GM04504 (cell line): ENCODE measurements at places on chromosomes 1 and 21.
A peak's percentile ranks its signal among the peaks of the same experiment; 100 is the strongest.

- no peak for DNase-seq
Observed at GRCh38 chr1:12776801-12777557, 3.4 kb downstream of the PRAMEF12 start.

DNA sequence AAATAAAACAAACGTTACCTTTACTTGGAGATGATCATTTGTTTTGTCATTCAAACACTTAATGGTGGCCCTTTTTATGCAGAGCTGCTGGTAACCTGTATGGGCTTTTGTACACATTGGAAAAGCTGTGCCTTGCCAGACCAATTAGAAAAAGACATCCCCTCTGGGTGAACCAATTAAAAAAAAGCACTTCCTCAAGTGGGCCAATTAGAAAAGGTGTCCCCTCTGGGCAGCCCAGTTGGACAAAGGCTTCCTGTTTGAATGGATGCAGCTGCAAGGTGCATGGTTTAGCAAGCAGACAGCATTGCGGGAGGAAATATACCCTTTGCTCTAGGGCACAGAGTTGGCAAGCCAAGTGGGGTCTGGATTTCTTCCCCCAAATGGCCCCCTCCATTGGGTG is 21.6 kb downstream of the HUNK start:
- DNase-seq = no peak

GRCh38 chr1:14909920-14910460 is 243.6 kb upstream of the TMEM51 start:
- DNase-seq = no peak

GRCh38 chr1:180415985-180416633 is 86.3 kb downstream of the ACBD6 start:
- peak; percentile 7 for DNase-seq

DNA sequence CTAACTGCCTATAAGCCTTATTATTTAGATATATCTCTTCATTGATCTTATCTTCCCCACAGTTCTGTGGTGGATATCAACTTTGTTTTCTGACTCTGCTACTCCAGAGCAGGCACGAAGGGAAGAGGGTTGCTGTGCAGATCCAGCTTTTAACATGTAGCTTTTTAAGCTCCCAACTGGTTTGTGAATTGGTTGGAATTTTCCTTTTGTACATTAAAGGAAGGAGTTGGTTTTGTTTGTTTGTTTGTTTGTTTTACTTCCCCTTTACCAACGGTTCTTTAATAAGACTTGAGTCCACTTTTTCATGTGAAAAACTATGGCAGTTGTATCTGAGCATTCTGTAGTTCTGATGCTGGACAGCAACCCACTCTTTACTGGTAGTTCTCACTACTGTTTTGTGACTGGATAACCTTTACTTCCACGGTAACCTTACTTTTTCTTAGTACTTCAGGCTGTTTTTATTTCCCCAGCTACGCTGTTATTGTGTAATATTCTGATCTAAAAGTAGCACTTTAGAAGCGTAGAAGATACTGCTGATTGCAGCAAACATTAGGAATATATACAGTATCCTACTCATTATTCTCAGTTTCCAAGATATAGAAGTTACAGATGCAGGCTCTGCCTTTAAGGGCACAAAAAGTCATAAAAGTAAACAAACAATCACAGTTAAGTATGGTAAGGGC is 1.6 kb downstream of the GNPAT start:
- no peak for DNase-seq

GRCh38 chr1:180231506-180231921 is 1.4 kb downstream of the LHX4 start:
- DNase-seq = no peak

DNA sequence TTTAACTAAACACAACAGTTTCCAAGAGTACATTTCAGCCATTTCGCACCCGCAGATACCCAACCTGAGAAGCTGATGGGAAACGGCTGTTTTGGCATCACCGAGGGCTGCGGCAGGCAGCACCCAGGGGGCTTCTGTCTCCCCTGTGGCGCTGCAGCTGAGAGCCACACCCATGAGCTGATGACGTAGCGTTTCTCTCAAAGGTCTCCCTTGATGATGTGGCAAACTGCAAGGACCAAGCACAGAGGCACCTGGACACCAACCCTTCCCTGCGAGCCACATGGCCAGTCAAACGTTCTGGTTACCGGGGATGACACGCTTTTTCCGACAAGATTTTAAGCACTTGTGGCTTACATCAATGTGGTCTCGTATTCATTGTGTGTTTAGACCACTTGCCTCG is 150.8 kb upstream of the ERG start:
- no peak for DNase-seq

GRCh38 chr1:243946946-243947345 is 96.9 kb upstream of the AKT3 start:
- DNase-seq = no peak

GRCh38 chr1:201396861-201397464 is 2.2 kb downstream of the LAD1 start:
- DNase-seq = no peak

- DNase-seq = no peak
Observed at GRCh38 chr1:32411261-32411660, 17.0 kb upstream of the BSDC1 start.

DNA sequence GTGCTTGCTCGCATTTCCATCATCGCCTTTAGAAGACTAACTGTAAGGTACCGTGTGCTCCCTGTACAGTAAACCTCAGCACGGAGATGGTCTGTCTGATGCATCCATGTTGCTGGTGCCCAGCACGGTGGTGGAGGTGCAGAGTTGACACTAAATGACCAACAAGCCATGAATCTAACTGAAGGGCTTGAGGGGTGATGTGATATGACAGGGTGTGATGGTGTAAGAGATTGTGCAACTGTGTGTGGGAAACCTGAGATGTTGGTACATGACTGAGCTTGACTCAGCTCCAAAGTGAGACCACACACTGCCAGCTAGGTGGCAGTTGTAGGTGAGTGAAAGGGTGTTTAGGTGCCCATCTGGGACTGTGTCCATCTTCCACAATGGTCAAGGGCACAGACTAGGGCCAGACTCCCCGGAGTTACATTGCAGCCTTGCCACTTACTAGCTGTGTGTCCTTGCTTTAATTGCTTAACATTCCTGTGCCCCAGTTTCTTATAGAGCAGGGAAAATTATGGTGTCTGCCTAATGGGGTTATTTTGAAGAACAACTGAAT is 21.4 kb downstream of the SLC2A1 start:
- no peak for DNase-seq

- DNase-seq = peak; percentile 15
Observed at GRCh38 chr1:89454845-89455521, 69.6 kb upstream of the LRRC8B start.

DNA sequence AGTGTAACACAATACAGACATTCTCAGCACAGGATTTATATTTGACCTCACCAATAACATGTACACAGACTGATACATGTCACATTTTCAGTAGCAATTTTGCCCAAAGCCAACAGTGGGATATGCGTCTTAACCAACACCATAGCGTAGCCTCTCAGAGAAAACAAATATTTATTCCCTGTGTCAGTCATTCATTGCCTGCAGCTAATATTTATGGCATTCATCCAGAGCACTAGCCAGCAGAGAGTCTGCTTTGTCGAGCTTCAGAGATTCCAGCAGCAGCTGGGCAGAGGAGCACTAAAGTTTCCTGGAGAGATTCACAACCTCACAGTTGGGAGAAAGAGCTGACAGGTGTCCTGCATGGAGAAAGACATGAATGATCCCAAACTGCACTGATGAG is 400.7 kb upstream of the DAB1 start:
- no peak for DNase-seq
